ENCODE measurements at places on chromosomes 1 and 21. TPM values are rescaled to one million over a fixed set of nuclear protein-coding genes. Genes with fewer than 3 reads are reported as not detected.

GRCh38 chr1:84758968-84759491, 68.8 kb upstream of the SSX2IP start:
- peak; percentile 12 for DNase-seq

The OTUD7B gene
- 12.3 TPM for total RNA-seq

- no peak for DNase-seq
Measured at GRCh38 chr1:30005972-30006619, 717.3 kb downstream of the MATN1 start.

The FAM131C gene
- not detected for total RNA-seq

The GJA9 gene
- not detected for total RNA-seq

- DNase-seq = no peak
Measured at GRCh38 chr1:33092438-33092837, 11.5 kb downstream of the AZIN2 start.

- DNase-seq = no peak
Measured at GRCh38 chr1:1564268-1564667, 10.4 kb downstream of the SSU72 start.

The IL12RB2 gene
- 24.8 TPM for total RNA-seq
